ENCODE measurements at places on chromosomes 12 and 14.
A peak's percentile ranks its signal among the peaks of the same experiment; 100 is the strongest.

- no peak for DNase-seq
Measured at GRCh38 chr14:91303091-91303923, 58.8 kb upstream of the GPR68 start.

GRCh38 chr14:71891185-71891584 lies 41.0 kb upstream of the RGS6 start:
- DNase-seq, result no peak

DNA sequence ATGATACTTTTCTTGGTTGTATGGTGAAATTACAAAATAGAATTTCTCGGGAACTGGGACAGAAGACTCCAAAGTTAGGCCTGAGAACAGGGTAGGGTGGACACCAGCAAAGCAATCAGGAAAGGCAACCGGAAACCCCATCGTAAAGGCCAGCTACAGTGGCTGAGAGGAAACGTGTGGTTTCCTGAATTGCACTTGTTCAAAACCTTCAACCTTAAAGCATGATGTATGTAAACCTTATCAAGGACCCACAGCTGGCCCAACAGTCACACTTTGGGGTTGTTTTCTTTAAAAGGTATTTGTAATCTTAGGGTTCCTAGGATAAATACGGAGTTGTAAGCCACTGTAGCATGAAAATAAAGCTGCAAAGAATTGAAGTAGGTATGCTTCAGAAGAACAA lies 2.2 kb upstream of the PTGDR start:
- DNase-seq, result no peak

- no peak for DNase-seq
Measured at GRCh38 chr12:131779027-131779426, 49.2 kb upstream of the MMP17 start.

GRCh38 chr14:52080808-52081755 lies 12.2 kb upstream of the NID2 start:
- DNase-seq, result peak; percentile 63
